ENCODE measurements at places on chromosomes 7 and 10. TPM values are rescaled to one million over a fixed set of nuclear protein-coding genes. Genes with fewer than 3 reads are reported as not detected.

- H3K36me3 ChIP-seq: no peaks in the 10 kb centered on the region
- no peak overlapping the region for H3K4me3 ChIP-seq
- H3K4me1 ChIP-seq: peaks cover 6% of the 10 kb centered on the region
- no peak for DNase-seq
These were observed 92.0 kb downstream of the GPR85 start for GRCh38 chr7:112994656-112995055.

DNA sequence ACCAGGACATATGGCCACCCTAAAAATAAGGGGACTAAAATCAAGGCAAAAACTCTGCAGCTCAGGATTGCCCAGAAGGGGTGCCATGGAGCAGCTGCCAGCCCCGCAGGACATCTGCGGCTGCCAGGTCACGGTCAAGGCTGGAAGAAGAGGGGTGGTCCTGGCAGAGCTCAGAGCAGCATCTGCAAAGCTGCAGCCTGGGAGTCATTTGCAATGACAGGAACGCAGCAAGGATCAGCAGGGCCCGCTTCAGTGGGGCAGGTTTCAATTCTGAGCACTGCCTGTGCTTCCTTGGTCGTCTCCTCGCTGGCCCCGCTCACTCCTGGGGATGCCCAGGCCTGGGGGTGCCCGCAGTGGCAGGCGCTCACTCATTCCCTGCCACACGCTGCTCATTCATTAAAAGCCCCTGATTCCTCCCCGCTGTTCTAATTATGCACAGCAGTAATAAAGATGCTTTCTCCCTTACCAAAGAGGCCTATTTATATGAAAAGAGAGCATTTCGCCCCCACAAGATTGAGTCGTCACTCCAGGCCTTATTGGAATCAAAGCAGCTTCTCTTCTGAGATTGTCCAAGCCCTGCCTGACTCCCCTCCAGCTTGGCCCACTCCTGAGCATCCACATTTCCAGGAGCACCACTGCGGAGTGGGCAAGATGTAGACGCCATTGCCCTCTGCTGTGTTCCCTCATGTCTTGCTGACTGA is 4.6 kb downstream of the HSPA12A start:
- DNase-seq: no peak
- peaks cover 2% of the 10 kb centered on the region for H3K4me1 ChIP-seq
- H3K4me3 ChIP-seq: no peak overlapping the region
- no peak overlapping the region for H3K27ac ChIP-seq
- H3K36me3 ChIP-seq: no peaks in the 10 kb centered on the region

GRCh38 chr7:158759245-158759614 is 54.6 kb upstream of the NCAPG2 start:
- H3K4me1 ChIP-seq: no peaks in the 10 kb centered on the region
- H3K27ac ChIP-seq: no peak overlapping the region
- no peak for DNase-seq
- no peak overlapping the region for H3K4me3 ChIP-seq
- H3K36me3 ChIP-seq: peaks cover 2% of the 10 kb centered on the region

DNA sequence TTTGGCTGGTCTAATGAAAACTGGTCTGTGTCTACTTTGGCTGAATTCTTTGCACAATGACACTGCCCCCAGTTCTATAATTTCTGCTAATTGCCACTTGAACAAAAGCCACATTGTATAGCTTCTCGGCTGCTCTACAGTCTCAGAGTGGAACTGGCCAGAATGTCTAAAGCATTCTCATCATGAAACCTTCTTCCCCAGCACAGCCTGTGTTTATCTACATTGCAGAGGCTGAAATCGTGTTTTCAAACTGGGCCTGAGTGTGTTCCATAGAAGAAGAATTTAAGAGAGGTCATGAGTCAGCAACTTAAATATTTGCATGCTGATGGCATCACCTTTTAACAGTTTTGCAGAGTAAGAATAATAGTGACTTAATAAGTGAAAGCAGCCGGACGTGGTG is 177.2 kb downstream of the BUB3 start:
- no peak overlapping the region for H3K4me3 ChIP-seq
- H3K27ac ChIP-seq: no peak overlapping the region
- no peaks in the 10 kb centered on the region for H3K27me3 ChIP-seq
- no peaks in the 10 kb centered on the region for H3K4me1 ChIP-seq
- no peak for DNase-seq

- H3K27me3 ChIP-seq: peaks cover 2% of the 10 kb centered on the region
- no peak overlapping the region for H3K4me3 ChIP-seq
- no peaks in the 10 kb centered on the region for H3K36me3 ChIP-seq
- no peaks in the 10 kb centered on the region for H3K4me1 ChIP-seq
- no peak overlapping the region for H3K27ac ChIP-seq
- DNase-seq: no peak
These were observed 110.4 kb downstream of the RAMP3 start for GRCh38 chr7:45268013-45268412.

DNA sequence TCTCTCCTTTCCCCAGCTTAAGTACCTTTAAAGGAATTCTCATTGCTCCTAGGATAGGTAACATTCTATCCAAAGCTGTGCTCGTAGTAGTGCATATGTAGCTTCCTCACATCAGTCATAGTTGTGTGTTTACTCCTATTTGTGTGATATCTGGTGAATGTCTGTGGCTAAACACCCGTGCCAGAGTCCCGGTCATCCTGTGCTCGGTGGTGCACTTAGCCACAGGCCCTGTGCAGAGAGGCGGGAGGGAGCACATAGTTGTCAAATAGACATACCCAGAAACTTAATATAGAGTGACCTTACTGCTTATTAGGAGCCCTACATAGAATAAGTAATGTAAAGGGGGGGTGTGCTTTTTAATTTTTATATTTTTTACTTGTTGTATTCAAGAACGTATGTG is 76.6 kb downstream of the RBM33 start:
- no peaks in the 10 kb centered on the region for H3K36me3 ChIP-seq
- H3K27me3 ChIP-seq: no peaks in the 10 kb centered on the region
- no peaks in the 10 kb centered on the region for H3K4me1 ChIP-seq
- no peak for DNase-seq

GRCh38 chr10:73406846-73407245 is 7.0 kb downstream of the ANXA7 start:
- no peak overlapping the region for H3K27ac ChIP-seq
- no peaks in the 10 kb centered on the region for H3K4me1 ChIP-seq
- H3K27me3 ChIP-seq: no peaks in the 10 kb centered on the region
- H3K4me3 ChIP-seq: no peak overlapping the region
- no peak for DNase-seq

DNA sequence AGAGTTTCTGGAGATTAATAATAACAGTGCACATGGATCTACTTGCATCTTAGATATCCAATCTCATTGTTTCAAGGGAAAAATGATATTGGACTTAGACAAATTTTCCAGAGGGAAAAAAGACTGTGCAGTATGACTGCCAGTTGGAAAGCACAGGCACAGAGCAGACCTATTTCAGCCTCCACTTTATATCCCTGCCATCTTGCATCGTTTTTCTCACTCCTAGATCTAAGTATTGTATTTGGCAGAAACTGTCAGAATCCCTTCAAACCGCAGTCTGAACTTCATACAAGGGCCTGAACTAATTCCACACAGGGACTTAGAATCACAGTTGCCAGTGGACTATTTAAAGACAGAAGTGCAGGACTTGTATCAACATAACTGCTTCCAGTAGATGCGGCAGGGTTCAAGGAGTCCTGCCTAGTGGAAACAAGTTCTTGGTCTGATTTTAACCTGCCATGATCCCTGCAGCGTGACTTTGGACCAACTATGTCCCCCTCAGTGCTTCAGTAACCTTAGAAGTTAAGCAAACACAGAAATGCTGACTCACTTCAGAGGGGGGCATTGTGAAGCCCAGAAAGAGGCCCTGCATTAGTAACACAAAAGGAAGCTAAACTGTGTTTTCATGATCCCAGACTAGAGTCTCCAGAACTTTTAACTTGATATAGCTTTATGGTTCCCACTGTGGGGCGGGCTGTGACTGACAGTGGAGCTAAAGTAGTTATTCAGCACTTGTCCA is 95.7 kb upstream of the PALS2 start:
- H3K4me1 ChIP-seq: peaks cover 3% of the 10 kb centered on the region
- H3K27me3 ChIP-seq: no peaks in the 10 kb centered on the region
- H3K27ac ChIP-seq: peak overlapping the region; percentile 96
- peak; percentile 54 for DNase-seq

DNA sequence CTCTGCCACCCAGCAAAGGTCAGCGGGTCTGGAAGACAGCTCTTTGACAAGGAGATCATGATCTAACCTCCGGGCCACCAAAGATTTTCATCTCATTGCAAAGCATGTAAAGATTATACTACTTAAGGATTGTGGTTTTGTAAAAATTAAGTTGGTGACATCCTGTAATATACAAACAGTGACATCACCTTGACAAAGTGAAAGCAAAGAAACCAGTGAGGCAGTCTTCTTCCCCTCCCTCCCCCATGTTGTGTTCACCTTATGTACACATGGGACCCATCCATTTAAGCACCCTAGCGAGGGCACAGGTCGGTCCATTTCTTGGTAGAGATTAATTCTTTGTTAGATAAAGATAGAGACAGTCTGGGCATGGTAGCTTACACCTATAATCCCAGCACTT is 3.9 kb downstream of the MDH2 start:
- H3K4me3 ChIP-seq: no peak overlapping the region
- no peak for DNase-seq
- H3K4me1 ChIP-seq: peaks cover 6% of the 10 kb centered on the region
- no peaks in the 10 kb centered on the region for H3K36me3 ChIP-seq
- no peak overlapping the region for H3K27ac ChIP-seq

- no peak for DNase-seq
- H3K27ac ChIP-seq: no peak overlapping the region
- H3K36me3 ChIP-seq: no peaks in the 10 kb centered on the region
These were observed 486.7 kb upstream of the LRRN3 start for GRCh38 chr7:110604206-110604605.

DNA sequence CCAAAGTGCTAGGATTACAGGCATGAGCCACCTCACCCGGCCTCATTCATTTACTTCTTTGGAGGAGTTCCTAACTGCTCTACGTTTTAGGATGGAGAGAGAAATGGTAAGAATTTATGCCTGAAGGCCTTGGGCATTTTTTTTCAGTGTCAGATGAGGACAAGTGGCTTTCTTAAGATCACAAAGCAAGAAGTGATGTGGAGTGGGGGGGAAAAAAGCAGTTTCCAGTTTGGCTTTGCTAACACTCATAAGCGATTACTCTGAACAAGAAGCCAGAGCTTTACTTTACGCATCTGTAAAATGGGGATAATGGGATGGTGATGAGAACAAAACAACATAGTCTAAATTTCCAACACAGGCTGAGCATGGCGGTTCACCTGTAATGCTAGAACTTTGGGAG is 2.6 kb upstream of the PPIA start:
- no peak overlapping the region for H3K4me3 ChIP-seq
- H3K36me3 ChIP-seq: no peaks in the 10 kb centered on the region
- H3K4me1 ChIP-seq: peaks cover 3% of the 10 kb centered on the region
- no peaks in the 10 kb centered on the region for H3K27me3 ChIP-seq
- DNase-seq: no peak

DNA sequence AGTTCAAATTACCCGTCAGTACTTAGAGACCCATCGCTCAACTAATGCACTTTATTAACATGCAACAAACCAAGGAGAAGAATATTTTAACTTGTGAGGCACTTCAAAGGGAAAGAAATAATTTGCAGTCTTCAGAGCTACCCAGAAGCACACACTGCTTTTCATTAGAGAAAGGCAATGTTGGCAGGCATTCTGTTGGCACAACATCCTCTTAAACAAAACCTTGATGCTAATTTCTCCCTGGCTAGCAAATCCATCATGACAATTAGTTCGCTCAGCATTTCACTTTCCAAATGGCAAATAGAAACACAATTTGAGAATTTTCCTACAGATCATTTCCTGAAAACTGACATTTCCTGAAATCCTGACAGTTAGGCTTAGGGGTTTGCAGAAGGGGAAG is 155.6 kb upstream of the FAM13C start:
- no peaks in the 10 kb centered on the region for H3K4me1 ChIP-seq
- DNase-seq: no peak
- no peaks in the 10 kb centered on the region for H3K36me3 ChIP-seq

- no peaks in the 10 kb centered on the region for H3K36me3 ChIP-seq
- no peak overlapping the region for H3K4me3 ChIP-seq
- H3K27ac ChIP-seq: no peak overlapping the region
These were observed 222.1 kb upstream of the AOAH start for GRCh38 chr7:36946401-36946739.

GRCh38 chr10:132696204-132696603 is 89.7 kb downstream of the NKX6-2 start:
- no peak for DNase-seq
- no peak overlapping the region for H3K4me3 ChIP-seq
- no peaks in the 10 kb centered on the region for H3K27me3 ChIP-seq
- no peaks in the 10 kb centered on the region for H3K4me1 ChIP-seq

- H3K4me1 ChIP-seq: no peaks in the 10 kb centered on the region
- H3K27me3 ChIP-seq: no peaks in the 10 kb centered on the region
- H3K36me3 ChIP-seq: no peaks in the 10 kb centered on the region
- H3K4me3 ChIP-seq: no peak overlapping the region
- no peak for DNase-seq
These were observed 41.1 kb downstream of the FAM20C start for GRCh38 chr7:233249-234035.

DNA sequence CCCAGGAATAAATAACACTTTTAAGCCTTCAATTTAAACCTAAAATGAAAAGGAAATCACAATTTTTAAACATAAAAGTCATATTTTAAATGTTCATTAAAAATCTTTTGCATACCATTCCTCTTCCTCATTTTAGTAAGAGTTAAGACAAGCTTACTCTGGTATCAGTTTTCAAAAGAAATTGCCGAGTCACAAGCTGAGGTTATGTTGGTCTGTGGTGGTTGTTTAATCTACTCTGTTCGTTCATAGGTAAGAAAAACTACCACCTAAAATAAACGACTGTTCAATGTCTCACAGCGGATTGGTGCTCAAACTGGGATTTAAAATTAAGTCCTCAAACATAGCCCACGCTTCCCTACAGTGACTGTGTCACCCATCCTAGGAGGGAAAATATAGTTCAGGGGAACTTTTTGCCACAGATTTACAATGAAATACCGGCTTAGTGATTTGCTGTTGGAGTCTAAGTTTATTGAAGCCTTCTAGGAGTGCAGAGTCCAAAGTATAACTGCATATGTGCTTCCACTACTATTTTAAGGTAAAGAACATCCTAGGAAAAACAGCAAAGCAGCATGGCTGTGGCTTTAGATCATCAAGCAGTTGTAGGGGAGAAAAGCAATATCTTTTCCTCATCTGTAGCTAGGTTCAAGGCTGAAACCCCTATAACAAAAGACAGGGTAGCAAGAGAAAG is 61.1 kb downstream of the GNAT3 start:
- H3K4me1 ChIP-seq: no peaks in the 10 kb centered on the region
- no peak for DNase-seq
- no peaks in the 10 kb centered on the region for H3K36me3 ChIP-seq
- no peaks in the 10 kb centered on the region for H3K27me3 ChIP-seq

The MAT1A gene
- total RNA-seq: 0.13 TPM

The PNLIPRP1 gene
- total RNA-seq: 0.94 TPM

The PNLIPRP3 gene
- not detected for total RNA-seq

The ITIH2 gene
- total RNA-seq: 0.48 TPM

The PLCE1 gene
- total RNA-seq: 14.7 TPM

The VENTX gene
- 4.0 TPM for total RNA-seq
